Choroid plexus epithelial cell (primary cell): ENCODE measurements at places on chromosomes 1 and 21.
A peak's percentile ranks its signal among the peaks of the same experiment; 100 is the strongest.

DNA sequence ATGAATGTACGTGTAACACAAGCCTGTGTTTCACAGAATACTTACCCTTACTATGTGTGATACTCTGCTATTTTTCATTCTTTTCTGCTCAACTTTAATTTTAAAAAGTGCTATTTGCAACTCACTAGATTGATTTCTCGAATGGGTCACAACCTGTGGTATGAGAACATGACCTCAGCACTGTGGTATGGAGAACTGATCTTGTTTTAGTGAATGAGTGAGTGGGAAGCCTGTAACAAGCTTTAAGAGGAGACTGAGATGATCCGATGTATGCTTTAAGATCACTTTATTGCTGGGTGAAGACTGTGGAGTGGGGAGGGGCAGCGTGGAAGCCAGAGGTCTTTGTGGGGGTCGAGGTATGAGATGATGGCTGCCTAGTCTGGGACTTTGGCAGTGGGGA lies 21.6 kb downstream of the MECR start:
- peak; percentile 52 for DNase-seq

- no peak for DNase-seq
Observed at GRCh38 chr1:90384193-90384592, 332.9 kb downstream of the BARHL2 start.

GRCh38 chr1:25573591-25573930 lies 30.2 kb downstream of the LDLRAP1 start:
- DNase-seq: no peak

- no peak for DNase-seq
Observed at GRCh38 chr1:30726236-30726635, 2.9 kb upstream of the MATN1 start.

DNA sequence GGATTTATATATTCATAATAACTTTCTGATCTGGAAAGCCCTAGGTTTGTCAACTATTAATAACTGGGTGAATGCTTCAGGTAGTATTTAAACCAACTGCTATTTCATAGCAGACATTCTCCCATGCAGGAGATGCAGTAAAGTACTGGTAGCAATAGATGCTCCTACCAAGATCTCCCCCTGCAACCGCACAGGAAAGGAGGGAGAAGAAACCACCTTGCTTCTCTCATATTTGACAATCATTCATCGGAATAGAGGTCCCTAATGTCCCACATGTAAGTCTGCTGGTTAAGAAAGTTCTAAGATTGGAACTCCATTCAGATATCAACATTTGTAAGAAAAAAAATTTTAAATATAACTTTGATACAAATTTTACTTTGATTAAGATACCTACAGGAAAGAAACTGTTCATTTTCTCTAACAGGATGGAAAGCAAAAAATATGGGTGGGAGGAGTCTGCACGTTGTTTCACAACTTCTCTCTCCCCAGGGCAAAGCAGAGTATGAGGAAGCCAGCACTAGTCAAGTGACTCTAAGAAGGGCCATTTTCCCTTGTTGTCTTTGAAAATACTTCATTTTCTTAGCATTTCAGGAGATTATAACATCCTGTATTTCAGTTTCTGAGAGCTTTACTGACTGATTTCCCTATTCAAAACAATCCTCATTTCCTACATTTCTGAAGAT lies at the start of gene PYHIN1:
Gene PYHIN1, plus strand, starts transcription at position 498 of the 683 bp plus-strand sequence. CDS start 5,359 bp downstream, outside the sequence.
- DNase-seq: no peak

DNA sequence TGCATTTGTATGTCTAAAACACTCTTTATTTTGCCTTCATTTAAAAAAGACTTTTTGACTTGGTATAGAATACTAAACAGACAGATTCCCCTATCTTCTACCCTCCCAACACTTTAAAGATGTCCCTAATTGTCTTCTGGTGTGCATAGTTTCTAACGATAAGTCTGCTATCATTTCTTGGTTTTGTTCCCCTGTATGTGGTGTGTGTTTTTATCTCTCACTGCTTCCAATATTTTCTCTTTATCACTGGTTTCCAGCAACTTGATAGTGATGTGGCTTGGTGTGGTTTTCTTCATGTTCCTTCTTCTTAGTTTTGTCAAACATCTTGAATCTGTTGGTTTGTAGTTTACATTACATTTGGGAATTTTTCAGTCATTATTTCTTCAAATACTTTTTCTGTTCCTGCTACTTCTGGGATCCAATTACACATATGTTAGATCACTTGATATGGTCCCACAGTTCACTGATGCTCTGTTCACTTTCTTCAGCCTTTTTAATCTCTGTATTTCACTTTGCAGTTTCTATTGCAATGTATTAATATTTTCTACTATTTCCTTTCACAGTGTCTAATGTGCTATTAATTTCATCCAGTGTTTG lies 23.2 kb downstream of the F5 start:
- no peak for DNase-seq

DNA sequence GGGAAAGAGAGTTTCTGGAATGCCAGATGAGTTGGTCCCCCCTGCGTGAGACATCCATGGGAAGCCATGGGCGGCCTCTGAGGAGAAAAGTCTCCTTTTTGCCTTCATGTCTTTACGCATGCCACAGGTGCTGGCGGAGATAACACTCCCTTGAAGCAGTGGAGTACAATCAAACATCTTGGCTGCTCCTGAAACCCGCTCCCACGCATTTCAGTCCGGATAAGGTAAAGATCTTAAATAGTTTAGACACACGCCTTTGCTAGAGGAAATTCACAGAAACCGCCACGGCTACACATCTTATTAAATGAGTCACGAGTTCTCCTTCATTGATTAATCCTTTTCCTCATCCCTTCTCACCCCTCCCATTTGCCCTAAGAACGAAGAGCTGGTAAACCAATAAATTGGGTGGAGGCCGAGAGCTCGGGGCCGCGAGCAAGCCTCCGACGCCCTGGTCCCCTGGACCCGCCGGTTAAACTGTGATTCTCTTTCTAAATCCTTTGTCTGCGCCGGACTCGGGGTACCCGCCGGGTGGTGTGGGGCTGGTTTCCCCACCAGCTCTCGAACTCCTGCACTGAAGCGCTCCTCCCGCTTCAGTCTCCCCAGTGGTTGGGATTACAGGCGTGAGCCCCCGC lies 6.6 kb upstream of the ZNF669 start:
- DNase-seq: no peak

GRCh38 chr1:14668538-14668937 lies 70.1 kb downstream of the KAZN start:
- DNase-seq: no peak

DNA sequence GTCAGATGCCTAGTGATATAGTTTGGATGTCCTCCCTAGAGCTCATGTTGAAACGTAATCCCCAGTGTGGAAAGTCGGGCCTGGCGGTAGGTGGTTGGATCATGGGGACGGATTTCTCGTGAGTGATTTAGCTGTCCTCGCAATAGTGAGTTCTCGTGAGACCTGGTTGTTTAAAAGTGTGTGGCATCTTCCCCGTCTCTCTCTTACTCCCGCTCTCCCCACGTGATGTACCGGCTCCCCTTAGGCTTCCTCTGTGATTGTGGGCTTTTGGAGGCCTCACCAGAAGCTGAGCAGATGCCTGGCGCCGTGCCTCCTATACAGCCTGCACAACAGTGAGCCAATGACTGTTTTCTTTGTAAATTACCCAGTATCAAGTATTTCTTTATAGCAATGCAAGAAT lies 264.5 kb downstream of the TTLL7 start:
- DNase-seq: no peak
